Right hindlimb (tissue), 1 donor: ENCODE measurements at places on chromosomes 6 and 20.

DNA sequence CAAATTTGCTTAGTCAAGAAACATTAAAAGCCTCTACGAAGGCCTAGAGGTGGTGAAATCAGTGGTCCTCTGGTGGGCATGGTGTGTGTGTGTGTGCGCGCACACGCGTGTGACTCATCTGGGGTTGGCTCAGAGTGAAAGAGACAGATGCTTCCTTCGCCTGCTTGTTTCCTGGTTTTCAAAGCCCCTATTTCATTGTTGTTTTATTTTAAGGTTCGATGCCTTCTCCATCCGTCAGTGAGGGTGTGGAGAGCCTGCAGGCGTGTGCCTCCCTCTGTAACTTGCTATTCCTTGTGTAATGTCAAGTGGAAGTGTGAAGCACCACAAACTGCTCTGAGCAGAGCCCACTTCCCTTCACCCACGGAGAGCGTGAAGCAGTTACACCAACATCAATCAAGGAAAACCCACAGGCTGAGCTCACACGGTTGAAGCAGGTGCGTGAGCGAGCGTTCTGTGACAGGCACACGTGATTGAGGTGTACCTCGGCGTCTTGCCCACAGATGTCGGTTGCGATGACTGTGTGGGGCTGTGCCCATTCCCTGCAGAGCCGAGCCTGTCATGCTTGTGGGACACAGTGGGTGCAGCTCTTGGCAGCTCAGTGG lies 233.9 kb downstream of the PRL start:
- DNase-seq: no peak

DNA sequence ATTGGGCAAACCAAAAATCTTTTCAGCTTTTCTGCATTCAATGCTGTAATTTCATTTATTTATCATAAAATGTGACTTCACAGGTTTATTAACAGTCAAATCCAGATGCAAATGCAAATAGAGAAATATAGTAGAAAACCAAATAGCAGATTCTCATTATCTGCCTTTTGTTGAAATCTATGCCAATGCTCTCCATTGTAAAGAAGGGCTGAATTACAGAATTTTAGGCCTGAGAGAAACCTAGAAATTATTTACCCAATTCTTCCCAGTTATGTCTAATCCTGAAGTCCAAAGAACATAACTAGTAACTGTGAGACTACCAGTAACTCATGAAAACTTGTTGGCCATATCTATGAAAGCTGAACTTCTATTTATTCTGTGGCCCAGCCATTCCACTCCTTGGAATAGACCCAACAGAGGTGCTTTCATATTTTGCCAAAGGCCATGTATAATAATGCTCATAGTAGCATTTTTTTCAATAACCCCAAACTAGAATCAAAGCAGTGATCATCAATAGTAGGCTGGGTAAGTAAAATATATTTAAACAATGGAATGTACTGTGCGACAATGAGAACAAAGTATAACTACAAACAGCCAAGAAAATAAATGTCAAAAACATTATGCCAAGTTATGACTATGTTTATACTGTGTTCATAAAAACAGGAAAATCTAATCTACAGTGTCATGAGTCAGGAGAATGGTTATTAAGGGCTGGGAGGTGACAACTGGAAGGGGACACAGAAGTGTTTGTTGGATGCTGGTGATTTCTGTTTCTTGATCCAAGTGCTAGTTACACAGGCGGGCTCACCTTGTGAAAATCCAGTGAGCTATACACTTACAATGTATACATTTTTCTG lies 183.8 kb downstream of the HS3ST5 start:
- no peak for DNase-seq

DNA sequence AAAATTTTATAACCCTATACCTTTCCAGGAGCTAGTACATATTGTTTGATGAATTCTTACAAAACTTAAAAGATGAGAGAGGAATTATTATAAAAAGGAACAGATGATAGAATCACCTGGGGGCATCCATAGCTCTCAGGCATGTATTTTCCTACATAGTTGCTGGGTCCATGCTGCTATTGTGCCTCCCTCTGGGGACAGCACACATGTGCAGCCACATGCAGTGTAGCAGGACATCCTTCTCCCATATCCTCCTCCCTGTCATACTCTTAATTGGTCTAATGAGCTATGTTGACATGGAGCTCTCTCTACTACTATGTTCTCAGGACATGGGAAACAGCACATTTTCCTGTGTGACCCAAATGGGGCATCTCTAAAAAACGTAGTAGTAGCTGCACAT lies 898.2 kb upstream of the MAP3K7 start:
- DNase-seq: no peak

DNA sequence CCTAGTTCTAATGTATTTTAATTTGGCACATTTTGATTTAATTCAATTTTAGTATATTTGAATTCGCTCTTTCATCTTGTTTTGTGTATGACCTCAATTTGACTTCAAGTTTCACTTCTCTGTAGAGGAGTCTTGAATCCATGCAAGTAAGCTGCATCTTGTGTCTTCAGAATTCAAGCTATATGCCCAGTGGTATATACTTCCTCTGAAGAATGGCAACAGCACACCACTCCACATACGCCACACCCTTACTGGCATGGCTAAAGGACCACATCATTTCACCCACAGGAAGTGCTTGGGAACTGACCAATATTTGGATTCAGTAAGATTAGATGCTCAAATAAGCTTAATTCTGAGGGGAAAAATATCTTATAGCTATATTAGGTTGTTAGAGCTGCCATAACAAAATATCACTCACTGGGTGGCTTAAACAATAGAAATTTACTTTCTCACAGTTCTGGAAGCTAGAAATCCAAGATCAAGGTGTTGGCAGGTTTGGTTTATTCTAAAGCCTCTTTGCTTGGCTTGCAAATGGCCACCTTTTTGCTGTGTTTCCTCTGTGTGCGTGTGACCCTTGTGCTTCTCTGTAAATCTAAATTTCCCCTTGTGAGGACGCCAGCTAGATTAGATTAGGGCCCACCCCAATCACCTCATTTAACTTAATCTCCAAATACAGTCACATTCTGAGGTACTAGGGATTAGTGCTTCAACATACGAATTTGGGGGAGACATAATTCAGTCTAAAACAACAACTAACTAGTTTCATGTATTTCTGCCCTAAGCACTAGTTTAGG lies 2.8 kb upstream of the ASF1A start:
- DNase-seq: no peak

- DNase-seq: peak; percentile 83
These were observed 16.1 kb upstream of the SERPINB1 start for GRCh38 chr6:2857580-2858337.

DNA sequence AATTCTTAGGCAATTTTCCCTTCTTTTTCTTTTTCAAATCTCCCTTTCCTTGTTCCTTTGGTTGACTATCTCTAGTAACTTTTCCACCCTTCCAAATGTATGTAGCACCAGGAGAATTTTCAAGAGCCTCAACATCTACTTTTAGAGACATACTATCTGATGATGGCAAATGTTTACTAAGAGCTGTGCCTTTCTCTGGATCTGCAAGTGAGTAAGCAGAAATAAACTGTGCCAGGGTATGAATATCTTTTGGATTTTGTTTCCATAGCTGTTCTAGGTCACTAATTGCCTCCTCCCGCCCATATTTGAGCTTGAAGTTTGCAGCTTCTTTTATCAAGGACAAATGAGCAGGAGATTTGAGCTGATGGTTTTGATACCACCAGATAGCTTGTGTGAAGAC lies 69.5 kb downstream of the GTF2H5 start:
- no peak for DNase-seq

- no peak for DNase-seq
These were observed 873.0 kb downstream of the KIF16B start for GRCh38 chr20:15700147-15700765.

GRCh38 chr6:117550618-117551242 lies 51.6 kb downstream of the GOPC start:
- no peak for DNase-seq
